ENCODE measurements at places on chromosomes 5 and 9. TPM values are rescaled to one million over a fixed set of nuclear protein-coding genes. Genes with fewer than 3 reads are reported as not detected.

GRCh38 chr5:179166886-179167841, 107.0 kb downstream of the ZNF354C start:
- peak; percentile 61 for DNase-seq

DNA sequence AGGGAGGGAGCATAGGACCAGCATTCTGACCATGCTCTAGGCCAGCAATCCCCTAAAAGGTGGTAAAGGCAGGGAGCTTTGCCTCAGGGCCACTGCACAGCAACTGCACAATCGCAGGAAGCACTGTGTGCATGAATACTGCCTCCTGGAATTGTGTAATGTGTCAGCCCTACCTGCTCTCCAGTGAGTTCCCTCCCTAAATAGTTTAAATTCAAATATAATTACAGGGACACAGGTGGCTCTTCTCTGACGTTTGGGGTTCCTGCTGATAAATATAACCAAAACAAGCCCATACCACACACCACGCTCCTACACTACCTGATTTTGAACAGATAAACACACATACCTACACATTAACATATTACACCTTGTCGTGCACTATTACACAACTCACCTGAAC, 9.0 kb downstream of the BAG1 start:
- DNase-seq: no peak

GRCh38 chr5:16574789-16575721, 41.7 kb downstream of the RETREG1 start:
- DNase-seq: no peak

GRCh38 chr5:178318382-178318781, 85.8 kb upstream of the PHYKPL start:
- no peak for DNase-seq

The ARID3C gene
- total RNA-seq: 12.0 TPM

DNA sequence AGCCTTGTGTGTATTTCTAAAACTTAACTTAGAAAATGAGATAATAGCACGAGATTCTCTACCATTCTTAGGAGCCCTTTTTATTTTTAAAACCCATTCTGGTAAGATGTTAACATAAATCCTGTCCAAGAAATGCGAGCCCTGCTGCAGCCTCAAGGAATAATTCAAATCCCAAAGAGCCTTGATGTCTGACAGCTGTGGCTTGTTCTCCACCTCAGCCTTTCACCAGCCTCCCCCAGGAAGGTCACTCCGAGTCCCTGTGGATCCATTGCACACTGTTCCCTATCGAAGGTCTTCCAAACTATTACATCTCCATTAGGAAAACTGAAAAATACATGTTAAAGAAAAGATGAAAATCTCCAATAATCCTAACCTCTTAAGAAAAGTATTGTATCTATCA, 98.5 kb upstream of the S1PR3 start:
- no peak for DNase-seq

- no peak for DNase-seq
Measured at GRCh38 chr9:87875831-87876545, 6.7 kb upstream of the SPATA31E1 start.

The SV2C gene
- 0.27 TPM for total RNA-seq

DNA sequence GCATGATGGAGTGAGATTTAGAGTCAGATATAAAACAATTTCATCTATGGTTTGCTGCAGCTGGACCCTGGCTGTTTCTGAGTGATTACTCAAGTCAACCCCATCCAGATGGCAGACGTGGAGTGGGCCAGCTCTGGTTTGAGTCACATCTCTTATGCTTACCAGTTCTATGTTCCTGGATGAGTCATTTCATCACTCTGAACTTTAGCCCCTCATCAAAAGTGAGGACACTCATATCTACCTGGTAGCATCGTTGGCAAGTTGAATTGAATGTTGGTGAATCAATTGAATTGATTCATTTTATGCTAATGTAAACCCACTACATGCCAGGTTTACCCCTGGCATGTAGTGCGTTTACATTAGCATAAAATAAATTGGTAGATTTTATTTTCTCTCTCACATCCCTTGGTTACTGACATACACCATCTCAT, 176.4 kb downstream of the FGF18 start:
- no peak for DNase-seq

- DNase-seq: no peak
Measured at GRCh38 chr5:140214831-140215230, 39.8 kb downstream of the CYSTM1 start.

GRCh38 chr9:124000161-124000783, 11.3 kb upstream of the LHX2 start:
- no peak for DNase-seq

The ADGRD2 gene
- total RNA-seq: not detected

DNA sequence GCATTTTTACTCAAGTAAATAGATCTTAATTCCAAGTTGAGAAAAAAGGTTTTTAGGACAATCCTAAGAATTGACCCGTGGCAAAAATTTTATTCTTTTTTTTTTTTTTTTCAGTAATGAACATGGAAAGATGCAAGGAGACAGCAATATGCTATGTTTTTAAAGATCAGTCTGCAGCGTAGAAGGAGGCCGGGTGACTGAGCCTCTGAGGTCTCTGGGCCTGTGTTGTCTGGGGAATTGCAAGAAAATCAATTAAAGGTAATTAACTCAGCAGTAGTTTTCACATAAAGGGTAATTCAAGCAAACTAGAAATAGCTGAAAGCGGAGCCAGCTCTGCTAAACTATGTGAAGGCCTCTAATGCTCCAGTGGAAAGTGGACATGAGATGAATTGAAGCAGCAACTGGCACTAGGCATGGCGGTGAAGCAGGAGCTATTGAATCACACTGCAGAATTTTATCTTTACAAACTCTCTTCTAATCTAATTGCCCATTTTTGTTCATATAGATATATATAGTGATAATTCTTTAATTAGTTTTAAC, 285.2 kb upstream of the ITGA1 start:
- DNase-seq: no peak

The NR5A1 gene
- total RNA-seq: 0.49 TPM

- no peak for DNase-seq
Measured at GRCh38 chr9:90844326-90844725, 42.7 kb downstream of the SYK start.

DNA sequence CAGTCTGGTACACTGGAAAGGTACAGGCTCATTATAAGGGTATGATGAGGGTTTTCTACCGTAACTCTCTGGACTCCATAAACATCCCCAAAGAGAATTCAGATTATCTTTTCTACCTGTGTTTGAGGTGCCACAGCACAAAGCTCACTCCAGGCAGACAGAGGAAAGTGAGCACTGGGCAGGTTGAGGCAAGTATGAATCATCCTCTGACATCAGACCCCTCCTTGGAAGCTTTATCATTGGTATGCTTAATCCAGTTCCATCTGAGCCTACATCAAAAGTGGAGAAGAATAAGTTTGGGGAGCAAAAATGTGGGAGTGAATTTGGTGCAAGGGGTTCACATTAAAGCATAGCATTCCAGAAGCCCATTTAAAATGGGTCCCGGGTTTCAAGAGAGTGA, 21.7 kb downstream of the C9orf152 start:
- DNase-seq: no peak

The IL33 gene
- not detected for total RNA-seq

The ZNF658 gene
- total RNA-seq: 4.8 TPM

DNA sequence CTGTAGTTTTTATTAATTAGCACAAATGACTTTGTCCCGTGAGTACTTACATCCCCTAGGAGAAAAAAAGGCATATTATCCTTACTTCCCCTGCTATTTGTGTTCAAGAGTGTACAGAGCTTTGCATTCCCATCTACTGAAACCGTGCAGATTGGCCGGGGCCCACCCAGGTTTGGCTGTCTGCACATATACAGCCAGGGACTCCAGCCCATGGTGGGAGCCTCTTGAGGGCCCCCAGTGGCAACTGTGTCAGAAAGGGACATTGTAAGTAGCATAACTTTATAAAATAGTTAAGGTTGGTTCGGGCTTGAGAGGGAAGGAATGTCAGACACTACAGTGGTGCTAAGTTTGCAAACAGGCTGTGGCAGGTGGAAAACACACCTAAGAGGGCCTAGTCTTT, 24.7 kb downstream of the PHF2 start:
- DNase-seq: no peak

- DNase-seq: no peak
Measured at GRCh38 chr9:21688108-21689102, 114.0 kb upstream of the MTAP start.

DNA sequence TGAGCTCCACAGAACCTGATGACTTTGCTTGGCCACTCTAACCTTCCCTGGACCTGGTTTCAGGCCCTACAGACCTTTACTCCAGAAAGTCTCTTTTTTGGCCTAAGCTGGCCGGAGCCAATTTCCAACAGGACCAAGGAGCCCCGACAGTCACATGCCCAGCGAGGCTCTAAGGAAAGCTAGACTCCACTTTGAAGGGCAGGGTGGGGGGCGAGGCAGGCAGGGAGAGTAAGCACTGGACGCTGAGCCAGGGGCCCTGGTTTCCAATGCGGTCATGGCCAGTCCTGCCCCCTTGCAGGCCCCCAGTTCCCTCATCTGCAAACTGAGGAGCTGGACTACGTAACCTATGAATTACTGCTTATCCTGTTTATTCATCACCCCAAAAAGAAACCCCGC, 65.2 kb downstream of the ADAMTS2 start:
- DNase-seq: no peak

The ESM1 gene
- not detected for total RNA-seq

GRCh38 chr9:591292-591691, 250.2 kb upstream of the DMRT1 start:
- no peak for DNase-seq

DNA sequence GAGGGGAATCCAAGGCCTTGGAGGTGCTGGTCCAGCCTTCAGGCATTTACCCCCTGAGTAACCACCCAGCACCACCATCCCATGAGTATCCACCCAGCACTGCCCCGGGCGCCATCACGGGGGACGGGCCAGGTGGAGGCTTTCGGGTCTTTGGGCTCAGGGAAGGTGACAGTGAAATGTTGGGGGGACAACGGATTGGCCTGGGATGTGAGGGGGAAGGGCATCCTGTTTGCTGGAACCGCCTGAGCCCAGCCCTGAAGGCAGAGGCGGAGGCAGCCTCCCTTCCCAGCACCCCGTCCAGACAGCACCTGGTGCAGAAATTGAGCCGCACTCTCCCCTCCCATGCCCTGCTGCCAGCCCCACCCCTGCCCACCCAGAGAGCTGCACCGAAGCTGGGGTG, 17.0 kb downstream of the ASS1 start:
- DNase-seq: no peak

DNA sequence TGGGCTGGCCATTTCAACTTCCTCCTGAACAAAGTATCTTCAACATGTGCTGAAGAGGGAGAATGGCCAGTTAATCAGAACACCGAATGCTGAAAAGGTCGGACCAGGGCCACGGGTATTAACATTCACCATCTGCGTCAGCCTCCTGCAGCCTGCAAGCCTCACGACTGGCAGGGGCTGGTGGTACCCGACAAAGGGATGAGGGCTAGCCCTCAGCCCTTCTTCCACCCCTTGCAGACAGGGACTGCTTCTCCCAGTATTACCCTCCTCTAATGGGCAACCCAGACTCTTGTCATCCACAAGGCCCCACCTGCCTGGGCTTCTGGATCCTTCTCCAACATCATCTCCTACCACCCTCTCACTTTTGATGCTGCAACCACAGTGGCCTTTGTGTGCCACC, 246.6 kb downstream of the FSTL4 start:
- no peak for DNase-seq

DNA sequence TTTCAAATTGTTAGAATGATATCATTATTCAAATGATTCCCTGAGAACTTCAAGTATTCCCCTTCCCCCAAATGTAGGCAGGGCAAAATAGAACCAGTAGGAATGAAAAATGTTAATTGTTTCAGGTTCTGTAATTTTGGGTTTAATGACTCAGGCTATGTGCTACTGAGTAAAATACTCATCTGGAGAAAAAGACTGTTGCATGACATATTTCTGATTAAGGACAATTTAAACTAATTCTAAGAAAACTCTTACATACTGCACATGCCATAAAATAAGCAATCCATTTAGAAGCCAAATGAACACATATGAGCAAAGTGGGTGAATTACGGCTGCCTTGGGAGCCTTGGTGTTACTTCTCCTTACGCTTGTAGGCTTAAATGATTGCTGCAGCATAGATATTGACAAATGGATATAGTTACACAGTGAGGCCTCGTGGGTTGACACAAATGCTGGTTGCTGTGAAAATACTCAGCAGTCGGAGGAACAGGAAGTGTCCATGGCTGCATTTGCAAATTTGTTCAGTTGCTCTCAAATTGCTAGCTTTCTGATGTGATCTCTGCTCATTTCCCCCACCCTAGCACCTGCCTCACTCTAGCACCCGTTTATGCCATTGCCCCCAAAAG, 174.9 kb upstream of the DMAC1 start:
- no peak for DNase-seq

The DND1 gene
- total RNA-seq: 3.1 TPM

GRCh38 chr5:131109540-131110255, 55.4 kb downstream of the HINT1 start:
- DNase-seq: no peak

- no peak for DNase-seq
Measured at GRCh38 chr5:57594436-57594835, 111.8 kb upstream of the ACTBL2 start.

DNA sequence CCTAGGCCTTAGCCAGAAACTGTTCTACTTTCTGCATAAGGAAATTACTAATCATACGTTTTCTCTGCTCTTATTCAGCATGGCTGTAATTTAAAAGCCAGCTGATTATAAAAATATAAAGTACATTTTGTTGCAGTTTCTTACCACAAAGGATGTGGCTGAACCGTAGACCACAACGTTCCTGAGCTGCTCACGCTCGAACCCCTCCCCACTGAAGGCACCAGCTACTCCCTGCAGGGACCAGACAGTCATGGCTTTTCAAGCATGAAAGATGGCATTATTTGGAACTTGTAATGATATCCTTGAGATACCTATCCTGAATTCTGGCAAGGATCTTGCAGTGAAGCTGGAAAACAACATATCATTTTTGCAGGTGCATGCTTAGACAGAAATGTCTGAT, 91.8 kb upstream of the DMRT1 start:
- no peak for DNase-seq

DNA sequence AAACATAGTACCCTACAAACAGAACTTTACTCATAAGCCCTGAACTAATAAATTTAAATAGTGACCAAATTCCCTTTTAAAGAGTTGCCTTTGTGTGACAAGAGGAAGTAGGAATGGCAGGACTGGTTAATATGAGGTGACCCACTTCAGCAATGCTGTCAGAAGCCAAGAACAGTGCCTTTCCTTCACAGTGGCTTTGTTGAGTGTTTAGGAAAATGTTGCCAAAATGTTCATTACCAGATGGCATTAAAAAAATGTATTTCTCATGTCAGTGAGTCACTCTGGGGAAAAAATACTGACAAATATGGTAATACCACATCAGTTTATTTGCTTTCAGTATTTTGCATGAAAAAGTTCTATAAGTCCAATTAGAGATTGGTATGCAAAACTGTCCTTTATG, 103.3 kb downstream of the DIRAS2 start:
- DNase-seq: no peak

- no peak for DNase-seq
Measured at GRCh38 chr5:122195802-122196394, 66.6 kb downstream of the ZNF474 start.

GRCh38 chr5:116518423-116518822, 56.2 kb downstream of the SEMA6A start:
- no peak for DNase-seq

The DMRTA1 gene
- total RNA-seq: 7.7 TPM

GRCh38 chr9:99964336-99964735, 57.9 kb downstream of the STX17 start:
- DNase-seq: no peak

Measured in progenitor cell of endocrine pancreas (in vitro differentiated cells).